Stimulated activated effector memory CD8-positive, alpha-beta T cell treated with anti-CD3 and anti-CD28 coated beads, Interleukin-12 subunit alpha, Interleukin-12 subunit beta, amount 100 ng/mL, for 72 hours (primary cell): ENCODE measurements at places on chromosomes 3 and 15.

DNA sequence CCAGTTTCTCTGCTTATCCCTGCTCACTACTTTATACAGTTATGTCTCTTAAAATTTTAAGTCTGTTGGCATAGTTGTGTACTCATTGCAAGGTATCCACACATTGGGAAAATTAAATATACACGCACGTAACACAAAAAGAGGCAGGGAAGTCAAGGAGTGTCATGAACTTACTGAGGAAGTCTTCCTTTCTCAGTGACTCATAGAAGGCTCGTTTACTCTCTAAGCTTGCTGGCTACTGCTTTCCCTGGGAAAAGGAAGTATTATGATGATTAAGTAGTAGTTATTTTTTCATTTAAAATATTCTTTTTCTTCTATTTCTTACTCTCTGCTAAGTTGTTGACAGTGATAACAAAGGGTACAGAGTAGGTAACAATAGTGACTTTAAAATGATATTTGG lies 287.3 kb downstream of the UBE2E2 start:
- DNase-seq = no peak

DNA sequence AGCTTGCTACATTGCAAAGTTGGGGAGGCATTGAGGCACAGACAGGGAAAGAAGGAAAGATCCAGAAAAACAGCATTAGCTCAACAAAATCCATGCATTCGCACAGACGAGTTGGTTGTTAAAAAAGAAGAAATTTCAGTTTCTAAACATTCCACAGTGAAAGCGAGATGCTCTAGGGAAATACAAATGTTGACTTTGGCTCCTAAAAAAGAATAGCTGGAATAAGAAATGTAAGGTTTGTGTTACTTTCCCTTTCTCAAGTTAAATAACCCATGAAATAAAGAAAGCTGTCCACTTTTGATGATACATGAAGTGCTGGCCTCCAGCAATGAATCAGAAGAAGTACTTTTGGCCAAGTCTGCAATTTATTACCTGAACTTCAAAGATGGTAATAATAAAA lies 465.1 kb downstream of the ERC2 start:
- DNase-seq = no peak

DNA sequence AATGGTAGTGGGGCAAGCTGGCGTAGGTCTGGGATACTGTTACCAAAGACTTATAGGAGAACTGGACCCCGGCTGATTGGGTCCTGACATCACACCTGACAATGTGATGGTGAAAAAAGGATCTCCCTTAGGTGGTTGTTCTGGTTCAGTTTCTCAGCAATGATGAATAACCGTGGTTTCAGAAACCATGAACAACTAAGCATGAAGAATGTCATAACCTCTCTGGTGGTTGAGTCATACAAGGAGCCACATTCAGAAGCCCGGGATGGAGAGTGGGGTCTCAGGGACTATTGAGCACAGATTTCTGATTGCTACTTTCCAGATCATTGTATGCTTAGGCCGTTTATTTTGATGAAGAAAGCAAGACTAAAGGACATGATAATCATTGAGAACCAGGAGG lies 17.4 kb downstream of the GPR160 start:
- peak; percentile 57 for DNase-seq

DNA sequence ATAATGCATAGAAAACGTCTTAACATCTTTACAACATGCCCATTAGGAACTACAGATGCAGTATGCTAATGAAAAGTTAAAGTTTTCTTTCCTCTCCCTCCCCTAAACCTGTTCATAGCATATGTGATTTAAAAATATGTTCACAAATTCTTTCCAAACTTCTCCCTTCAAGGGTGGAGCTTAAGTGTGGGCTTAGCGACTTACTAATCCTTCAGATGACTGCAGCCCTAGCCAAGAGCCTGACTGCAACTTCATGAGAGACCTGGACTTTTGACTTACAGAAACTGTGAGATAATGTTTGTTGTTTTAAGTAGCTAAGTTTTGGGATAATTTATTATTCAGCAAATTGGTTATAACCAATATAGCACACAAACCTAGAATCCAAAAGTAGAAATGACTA lies 22.0 kb upstream of the ANXA2 start:
- no peak for DNase-seq

DNA sequence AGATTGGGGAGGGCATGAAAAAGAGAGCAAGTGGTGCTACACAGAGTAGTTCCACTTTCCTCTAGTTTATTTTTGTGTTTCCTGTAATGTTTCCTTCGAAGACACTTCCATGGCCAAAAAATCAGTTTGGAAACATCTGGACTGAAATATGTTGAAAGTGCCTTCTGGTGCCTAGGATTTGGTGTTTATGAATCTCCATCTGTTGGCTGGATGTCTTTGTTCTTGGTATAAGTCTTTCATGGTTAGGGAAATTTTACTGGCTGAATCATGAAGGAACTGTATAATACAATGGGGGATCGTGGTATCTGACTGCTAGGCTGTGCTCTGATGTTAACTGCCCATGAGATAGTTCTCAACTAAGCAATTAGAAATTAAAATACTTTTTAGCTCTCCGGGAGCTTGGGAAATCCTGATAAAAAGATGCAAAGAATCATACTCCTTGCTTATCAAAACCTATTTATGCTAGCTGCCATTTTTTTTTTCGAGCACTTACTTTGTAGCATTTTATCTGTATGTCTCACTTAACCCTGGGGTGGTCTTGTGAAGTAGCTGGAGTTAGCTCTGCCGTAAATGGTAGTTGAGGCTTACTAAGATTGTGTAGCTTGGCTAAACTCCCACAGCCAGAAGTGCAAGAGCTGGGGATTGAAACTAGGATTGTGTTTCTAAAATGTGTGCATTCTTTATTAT lies 21.9 kb downstream of the AKAP13 start:
- DNase-seq = no peak
